ENCODE measurements at places on chromosomes 11 and 22.
A peak's percentile ranks its signal among the peaks of the same experiment; 100 is the strongest.

- peak; percentile 68 for DNase-seq
Measured at GRCh38 chr11:113305440-113306336, 8.7 kb upstream of the TTC12 start.

- no peak for DNase-seq
Measured at GRCh38 chr11:57487920-57488659, 27.4 kb downstream of the SLC43A1 start.

DNA sequence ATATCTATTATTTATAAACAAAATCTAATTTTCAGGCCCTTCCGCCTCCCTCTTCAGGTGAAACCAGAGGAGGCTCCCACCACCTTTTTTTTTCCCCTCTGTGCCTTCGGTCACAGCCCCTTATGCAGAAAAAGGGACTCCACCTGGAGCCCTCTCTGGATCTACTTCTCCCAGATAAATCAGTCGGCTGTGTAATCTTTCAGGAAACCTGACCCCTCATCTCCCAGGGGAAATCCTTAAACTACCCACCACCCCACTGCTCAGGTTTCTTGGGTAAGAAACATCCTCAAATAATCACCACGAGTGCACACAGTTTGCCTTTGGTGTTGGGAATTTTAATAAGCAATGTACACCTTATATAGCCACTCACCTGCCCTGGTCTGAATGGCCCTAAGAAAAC, 104.2 kb downstream of the NAV2 start:
- DNase-seq = no peak

DNA sequence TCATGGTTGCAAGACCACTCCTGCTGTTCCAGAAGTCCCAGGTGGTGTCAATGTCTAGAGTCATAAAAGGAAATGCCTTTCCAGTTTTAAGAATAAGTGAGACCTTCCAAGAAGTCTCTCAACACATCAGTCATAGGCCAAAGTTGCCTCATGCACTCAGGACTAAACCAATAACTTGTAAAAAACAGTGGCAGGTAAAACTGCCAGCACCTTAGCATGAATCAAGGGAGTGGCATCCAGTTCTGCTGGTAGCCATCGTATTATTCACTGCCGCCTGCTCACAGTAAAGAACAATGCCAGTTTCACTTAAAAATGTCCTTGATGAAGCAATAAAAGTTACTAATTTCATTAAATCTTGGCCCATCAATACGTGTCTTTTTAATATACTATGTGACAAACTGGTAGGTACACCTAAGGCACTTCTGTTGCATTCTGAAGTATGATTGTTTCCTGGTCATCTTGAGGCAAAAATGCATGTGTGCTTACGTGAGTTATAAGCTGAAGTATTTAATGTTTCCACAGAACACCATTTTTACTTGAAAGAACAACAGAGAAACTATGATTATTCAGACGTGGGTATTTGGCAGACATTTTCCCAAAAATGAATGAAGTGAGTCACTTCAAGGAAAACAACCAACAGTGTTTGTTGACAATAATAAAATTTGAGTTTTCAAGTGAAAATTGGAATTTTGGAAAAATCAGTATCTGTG, 125.2 kb upstream of the SNX19 start:
- DNase-seq = no peak

GRCh38 chr11:72781313-72782080, 12.3 kb downstream of the STARD10 start:
- DNase-seq = peak; percentile 33

DNA sequence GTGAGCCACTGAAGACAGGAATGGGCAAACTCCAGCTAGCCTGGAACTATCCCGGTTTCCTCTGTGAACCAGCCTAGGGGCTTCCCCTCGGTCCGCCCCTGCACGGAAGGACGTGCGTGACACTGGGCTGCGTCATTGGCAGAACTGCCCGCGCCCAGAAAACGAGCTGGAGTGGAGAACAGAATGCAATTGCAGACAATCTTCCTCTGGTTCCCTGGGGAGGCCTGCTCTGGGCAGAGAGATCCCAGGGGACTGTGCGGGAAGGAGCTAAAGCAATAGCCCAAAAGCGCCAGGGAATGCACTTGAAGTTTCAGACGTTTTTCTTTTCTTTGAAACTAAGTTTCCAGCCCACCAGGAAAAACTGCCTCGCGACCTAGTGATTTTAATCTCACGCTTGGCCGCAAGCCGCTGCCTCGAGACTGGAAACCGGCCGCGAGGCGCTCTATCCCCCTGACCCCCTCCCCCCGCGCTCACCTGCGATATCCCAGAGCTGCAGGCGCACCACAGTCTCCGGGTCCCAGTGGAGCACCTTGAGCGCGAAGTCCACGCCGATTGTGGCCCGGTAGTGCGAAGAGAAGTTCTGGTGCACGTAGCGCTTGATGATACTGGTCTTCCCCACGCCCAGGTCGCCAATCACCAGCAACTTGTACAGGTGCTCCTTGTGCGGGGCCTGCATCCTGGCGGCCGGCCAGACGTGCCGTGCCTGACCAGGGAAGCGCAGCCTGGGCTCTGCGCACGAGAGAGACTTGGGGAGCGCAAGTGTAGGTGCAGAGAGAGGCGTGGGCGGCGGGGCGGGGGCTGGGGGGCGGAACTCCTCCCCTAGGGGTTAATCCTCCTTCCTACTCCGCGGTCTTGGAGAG, at the start of gene RAB38:
Gene RAB38, minus strand, starts transcription at position 735 of the 860 bp plus-strand sequence. Its CDS starts 59 bp downstream, at position 676.
- DNase-seq = peak; percentile 58
